ENCODE measurements at places on chromosomes 13 and 19.

DNA sequence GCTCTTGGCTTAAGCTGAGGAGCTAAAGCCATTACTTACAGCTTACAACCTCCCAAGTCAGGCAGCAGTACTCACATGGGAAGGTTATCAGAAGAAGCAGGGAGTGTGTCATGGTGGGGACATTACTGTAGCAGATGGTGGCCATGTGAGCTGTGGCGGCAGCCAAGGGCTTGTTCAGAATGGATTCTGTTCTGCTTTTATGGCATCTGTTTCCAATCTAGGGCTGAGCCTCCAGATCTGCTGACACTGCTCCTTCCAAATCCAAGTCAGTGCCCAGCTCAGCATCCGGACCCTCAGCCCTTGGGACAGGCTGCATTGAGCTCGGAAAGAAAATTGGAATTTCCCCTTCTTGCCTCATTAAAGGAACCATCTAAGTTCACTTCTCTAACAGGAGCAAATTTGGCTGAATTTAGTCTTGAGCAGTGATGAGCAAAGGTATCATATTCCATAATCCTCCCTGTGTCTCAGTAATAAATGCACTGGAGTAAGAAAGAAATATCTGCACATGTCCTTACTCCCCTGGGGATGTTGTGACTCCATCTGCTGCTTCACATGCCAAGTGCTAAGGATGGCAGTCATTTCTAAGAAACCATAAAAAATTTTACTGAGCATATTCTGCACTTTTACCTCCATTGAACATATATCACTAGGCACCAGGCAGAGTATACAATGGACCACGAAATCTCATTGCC is 73.9 kb downstream of the KCTD12 start:
- no peak for DNase-seq

DNA sequence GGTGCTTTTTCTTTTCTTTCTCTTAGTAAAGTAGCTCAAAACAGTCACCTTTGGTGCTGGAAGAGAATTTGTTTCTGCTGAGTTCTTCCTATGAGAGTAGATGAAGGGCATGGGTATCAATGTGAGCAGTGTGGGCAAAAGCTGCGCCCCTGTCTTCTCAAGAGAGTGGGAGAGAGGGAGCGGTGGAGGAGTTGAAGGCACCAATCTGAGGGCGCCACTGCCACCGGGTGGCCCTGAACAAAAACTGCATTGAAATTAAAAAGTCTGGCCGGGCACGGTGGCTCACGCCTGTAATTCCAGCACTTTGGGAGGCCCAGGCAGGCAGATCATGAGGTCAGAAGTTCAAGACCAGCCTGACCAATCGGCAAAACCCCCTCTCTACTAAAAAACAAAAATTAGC is 28.7 kb upstream of the EPHX3 start:
- DNase-seq = no peak

GRCh38 chr19:50380751-50381151 is 3.4 kb upstream of the POLD1 start:
- DNase-seq = no peak

DNA sequence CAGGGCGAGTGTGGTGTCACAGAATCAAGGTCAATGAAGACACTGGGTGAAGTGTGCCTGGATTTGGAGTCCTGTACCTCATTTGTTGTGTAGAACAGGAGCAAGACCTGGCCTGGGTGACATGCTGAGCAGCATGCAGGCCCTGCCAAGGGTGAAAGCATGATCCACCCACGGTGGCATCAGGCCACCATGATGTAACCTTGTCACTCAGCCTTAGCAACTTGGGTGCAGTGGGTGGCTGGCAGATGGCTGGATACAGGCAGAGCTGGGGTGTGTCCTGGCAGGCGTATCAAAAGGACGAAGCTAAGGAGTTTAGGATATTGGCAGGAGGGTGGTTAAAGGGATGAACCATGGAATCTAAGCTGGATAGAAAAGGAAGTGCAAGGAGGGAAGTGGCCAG is 10.3 kb downstream of the THSD1 start:
- DNase-seq = no peak

GRCh38 chr19:38684078-38684861 is 36.8 kb downstream of the ACTN4 start:
- peak; percentile 31 for DNase-seq

GRCh38 chr19:39676004-39676403 is 20.3 kb downstream of the LGALS16 start:
- no peak for DNase-seq

DNA sequence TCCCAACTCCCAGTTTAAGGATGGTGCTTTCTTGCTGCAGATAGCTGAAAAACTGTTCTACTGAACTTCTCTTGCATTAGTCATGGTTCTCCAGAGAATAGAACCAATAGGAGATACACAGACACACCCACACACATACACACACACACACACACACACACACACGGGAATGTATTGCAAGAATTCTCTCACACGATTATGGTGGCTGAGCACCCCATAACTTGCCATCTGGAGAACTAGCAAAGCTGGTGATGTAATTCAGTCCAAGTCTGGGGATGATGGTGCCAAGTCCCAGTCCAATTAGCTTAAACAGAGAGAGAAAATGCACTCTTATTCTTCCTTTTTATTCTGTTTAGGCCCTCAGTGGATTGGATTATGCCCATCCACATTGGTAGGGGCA is 643.9 kb downstream of the DIAPH3 start:
- no peak for DNase-seq

DNA sequence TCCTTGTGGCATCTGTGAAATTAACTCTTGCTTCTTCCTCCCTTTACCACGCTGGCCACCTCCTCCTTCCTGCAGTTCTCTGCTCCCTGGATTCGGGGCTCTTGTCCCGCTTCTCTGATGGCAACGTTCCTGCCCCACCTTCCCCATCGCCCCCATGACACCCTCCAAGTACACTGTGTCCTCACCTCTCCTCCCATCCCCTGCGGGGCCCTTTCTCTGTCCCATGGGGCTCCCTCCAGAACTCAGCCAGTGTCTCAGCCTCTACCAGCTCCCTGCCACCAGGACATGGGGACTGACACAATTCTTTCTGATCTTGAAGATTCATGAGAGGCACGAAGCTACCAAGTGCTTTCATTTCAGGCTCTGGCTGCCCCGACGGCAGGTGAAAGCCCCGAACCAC is 9.1 kb downstream of the CARS2 start:
- DNase-seq = no peak

DNA sequence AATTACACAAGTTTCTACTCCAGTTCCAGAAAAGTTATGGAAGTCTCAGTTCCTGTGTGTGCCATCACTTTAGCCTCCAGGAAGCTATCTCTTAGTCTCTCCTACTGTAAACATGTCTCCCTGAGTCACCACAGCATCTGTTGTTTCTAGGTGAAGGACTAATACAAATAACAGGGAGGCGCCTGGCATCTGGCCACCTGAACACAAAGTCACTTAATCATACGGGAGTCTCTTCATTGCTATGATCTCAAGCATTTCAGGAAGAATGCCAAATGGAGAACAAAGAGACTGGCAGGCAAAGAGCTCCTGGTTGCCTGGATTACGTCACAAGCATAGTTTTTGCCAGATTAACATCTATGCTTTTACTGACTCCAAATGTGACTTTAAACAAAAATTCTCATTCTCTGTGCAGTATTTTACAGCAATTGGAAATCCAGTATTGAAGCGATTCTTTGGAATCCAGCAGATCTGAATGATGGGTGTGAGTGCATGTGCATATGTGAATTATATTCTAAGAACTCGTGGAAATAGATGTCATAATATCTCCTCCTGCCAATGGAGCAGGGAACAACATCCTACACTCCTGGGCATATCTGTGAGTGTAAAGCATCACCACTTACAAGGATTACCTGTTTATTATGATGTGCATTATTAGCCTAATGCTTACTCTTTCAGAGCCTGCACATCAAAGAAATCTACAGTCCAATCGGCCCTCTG is 572.8 kb downstream of the PCDH9 start:
- no peak for DNase-seq

DNA sequence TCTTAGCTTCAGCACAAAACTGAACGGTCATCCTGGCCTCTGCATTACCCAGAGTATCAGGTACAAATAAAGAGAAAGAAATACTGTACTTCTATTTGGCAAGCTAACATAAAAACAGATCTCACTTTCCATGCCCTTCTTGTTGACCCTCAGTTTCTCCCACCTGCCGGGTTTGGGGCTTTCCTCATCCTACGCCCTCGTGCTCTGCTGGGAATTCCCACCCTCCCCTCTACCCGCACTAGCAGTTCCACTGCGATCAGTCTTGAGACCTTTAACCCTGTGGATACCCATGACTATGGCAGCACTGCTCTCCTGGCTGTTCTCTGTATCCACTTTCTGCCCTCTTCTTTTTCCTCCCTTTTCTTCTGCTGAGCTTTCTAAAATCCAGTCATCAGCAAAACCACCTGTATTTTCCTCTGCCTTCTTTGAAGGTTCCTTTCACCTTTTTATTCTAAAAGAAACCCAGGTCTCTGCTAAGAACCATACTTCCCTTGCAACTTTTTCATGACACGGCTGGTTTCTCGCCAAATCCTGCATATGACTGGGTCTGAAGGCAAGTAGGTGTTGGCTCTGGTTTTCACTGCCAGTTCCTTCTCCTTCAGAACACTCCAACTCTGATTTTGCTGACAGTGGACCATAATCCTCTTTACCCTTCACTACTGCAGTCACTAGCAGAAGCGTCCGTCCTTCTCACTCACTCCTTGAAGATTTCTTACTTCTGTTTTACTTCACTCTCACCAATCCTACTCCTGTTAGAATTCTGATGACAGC is 99.4 kb downstream of the MIPEP start:
- DNase-seq = no peak

DNA sequence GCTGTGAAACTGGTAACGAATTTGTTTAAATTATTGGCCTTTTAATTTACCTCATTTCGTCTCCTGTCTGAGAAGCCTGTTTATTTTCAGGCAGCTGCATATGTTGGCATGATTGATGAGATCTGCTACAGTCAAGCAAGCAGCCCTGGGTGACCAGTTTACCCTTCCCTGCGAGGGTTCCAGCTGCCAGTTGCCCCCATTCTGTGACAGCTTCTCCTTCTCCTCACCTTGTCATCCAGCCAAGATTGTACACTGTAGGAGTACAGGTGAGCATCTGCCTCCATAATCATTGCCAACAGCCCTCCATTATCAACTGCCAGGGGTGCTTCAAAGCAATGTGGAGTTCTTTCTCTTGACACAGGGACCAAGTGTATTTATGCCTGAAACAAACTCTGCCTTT is 1979.9 kb upstream of the PRR20A start:
- no peak for DNase-seq

GRCh38 chr19:33673258-33673875 is 51.6 kb downstream of the CHST8 start:
- no peak for DNase-seq

- DNase-seq = no peak
Measured at GRCh38 chr13:44243198-44243857, 130.3 kb upstream of the SERP2 start.

DNA sequence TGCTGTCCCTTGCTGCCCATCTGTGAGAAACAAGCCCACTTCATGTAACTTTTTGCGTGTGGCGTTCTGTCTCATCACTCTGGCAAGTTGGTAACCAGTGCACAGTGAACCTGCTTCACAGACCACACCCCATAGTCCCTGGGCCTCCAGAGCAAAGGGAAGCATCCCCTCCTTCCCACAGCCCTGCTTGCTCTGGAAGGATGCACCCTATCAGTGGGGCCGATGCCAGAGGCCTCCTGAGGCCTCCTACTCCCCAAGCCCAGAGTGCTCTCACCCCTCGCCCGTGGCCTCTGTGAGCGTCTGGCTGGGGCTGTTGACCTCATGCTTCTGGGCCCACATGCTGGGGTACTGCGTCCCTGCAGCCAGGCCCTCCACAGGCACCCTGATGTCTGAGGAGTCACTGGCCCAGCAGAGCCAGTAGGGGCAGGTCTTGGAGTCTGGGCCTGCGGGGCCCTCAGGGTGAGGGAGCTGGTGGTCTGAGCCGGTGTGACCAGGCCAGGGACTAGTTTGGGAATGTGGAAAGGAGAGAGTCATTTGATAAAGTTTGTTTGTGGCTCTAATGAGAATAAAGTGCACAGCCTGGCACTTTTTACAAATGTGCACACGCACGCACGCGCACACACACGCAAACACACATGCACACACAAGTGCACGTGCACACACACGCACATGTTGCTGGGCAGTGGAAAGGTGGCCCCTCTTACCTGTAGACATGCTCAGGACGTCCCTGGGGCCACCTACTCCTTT is 5.1 kb downstream of the TMEM86B start:
- no peak for DNase-seq

DNA sequence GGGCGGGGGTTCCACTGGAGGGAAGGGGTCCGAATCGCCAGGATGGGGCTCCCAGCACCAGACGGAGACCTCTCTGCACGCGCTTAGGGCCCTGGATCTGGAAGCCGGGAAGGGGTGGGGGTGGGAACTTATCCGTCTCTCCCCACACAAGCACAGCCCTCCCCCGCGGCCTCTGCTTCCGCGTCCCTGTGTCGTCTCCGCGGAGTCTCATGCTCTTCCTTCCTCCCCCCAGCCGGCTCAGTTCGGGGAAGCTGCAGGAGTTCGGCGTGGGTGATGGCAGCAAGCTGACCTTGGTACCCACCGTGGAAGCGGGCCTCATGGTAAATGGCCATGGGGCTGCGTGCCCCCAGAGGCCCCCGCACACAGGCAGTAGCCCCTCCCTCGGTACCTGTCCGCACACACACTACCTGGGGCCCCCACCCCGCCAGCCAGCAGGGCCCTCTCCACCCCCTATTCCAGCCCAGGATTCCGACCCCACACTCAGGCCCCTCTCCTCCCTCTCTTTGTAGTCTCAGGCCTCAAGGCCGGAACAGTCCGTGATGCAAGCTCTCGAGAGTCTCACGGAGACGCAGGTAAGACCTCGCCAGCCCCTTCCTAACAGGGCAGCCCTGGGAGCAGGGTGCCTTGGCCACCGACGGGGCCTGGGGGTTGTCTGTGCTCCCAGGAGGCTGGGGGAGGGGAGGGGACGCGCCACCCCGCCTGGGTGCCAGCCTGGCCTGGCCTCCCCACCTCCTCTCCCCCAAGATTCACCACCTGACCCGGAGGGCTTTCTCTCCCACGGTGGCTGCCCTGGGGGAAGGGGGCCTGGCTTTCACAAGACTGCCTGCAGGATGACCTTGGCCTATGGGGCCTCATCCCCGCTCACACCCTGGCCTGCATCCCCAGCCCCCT is 3.2 kb downstream of the MIDN start:
- DNase-seq = peak; percentile 79

DNA sequence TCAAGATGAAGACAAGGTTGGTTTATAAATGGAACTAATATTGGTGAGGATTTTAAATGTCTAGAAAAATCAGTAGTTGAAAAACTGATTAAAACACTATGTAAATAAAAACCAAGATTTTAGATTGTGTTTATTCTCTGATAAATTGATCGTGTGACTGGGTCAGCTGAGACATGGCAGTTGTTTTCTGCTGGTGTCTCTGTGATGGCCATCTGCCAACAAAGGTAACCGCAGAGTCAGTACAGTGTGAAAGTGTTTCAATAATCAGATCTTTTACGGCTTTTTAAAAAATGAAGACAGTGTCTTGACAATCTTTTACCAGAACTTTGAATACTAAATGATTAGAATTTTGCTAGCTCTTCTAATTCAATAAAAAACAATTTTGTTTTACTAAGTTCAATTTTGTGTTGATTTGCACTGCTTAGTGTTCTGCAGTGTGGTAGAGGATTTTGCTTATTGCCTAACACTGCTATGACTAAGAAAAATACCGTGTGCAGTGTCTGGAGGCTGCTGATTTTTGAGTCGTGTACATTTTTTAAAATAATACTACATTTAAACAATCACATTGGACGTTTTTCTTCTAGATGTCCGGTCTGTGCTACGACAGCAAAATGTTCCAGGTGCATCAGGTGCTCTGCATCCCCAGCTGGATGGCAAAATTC is 32.7 kb upstream of the GPR183 start:
- no peak for DNase-seq
